ENCODE measurements at places on chromosomes 3 and 15.

GRCh38 chr3:17589888-17590287 is 152.5 kb downstream of the TBC1D5 start:
- DNase-seq, result no peak

DNA sequence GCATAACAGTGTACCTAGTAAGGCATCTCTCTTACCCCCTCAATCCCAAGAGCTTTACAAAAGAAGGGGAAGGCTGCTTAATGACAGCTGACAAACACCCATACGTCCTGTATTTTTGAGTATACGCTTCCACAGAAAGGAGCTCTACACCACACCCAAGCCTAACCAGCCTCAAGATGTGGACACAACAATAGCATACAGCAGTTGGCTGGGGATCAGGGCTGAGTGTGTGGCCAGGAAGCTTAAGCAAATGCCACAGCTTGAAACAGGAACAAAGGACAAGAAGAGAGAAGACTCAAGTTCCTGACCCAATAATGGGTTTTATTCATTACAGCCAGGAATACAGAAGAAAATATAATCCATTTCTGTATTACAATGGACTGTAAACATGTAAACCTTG is 6.9 kb downstream of the HEXA start:
- peak; percentile 68 for DNase-seq

DNA sequence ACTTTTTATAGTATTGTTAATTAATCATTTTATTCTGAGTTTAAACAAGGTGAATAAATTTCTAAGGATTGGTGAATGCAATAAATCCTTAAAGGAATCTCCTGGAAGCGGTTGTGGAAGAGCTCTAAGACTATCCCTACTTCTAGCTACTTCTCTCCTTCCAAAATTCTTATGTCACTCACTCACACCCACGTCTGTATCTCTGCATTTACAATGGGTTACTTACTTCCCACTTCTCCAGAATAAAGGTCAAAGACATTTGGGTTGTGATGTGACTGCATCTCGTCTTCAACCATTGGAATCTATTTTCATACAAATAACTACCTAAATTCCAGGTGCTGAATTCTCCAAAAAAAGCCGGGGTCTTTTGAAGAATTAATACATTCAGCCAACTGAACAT is 234.2 kb upstream of the MDFIC2 start:
- DNase-seq, result no peak

- no peak for DNase-seq
These were observed 208.4 kb downstream of the TP63 start for GRCh38 chr3:189839576-189839975.

DNA sequence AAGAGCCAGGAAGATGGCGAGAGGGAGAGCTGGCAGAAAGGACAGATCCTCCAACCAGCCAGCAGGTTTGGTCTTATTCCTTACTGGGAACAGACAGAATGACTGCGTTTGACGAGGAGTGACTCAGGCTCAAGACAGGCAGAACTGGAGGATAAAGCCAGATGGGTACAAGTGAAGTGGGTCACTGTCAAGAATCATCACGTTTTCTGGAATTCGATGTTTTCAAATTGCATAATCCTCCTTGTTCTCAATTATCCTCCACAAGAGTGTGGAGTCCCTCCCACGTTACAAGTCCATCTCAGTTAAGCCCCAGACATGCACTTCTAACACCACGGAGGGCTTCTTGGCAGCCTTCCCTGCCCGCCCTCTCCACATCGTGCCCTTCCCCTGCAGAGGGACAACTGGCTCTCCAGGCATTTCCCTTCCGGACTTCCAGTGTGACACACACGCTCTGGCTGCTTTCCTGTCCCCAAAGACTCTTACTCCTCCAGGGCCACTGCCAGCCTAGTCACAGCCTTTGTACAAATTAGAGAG is 183.1 kb downstream of the CHST2 start:
- peak; percentile 68 for DNase-seq

- DNase-seq, result no peak
These were observed 61.7 kb downstream of the LDHAL6B start for GRCh38 chr15:59268168-59268851.

DNA sequence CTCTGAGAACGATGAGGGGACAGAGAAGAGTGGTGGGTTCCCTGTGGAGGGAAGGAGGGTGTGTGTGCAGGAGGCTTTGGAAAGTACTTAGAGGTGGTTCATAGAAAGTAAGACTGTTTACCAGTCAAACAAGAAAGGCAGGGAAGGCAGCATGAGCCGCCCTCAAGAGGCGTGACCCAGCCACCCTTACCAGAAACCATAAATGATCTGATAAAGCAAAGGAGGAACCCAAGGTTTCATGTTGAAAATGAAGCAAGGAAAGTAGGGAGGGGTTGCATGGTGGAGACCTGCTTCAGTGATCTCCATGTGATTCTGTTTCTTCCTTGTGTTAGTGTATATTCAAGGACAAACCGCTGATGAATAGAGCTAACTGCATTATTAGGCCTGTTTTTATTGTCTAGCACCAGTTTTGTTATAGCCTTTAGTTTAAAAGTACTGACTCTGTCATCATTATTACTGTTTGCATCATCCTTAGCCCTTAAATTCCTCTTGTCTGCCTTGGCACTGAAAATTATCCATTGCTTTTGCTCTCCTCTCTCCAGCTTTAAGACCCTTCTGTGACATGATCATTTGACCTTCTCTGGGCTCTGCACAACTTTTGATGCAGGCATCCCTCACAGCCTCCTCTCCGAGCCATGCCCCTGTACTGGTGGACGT is 96.1 kb downstream of the STAC start:
- DNase-seq, result no peak
